ENCODE measurements at places on chromosomes 11 and 22.

DNA sequence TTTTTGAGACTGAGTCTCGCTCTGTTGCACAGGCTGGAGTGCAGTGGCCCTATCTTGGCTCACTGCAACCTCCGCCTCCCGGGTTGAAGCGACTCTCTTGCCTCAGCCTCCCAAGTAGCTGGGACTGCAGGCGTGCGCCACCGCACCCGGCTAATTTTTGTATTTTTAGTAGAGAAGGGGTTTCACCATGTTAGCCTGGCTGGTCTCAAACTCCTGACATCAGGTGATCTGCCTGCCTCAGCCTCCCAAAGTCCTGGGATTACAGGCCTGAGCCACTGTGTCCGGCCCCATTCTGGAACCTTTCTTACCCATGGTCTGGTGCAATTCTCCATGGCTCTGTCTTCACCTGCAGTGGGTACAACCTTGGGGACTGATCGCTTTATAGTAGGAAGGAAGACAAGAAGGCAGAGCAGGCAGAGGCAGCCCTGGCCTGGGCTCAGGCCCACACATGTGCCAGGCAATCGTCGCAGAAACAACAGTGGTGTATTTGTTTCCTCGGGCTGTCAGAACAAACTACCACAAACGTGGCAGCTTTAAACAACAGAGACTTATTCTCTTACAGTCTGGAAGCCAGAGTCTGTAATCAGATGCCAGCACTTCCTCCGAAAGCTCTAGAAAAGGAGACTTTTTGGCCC lies 4.0 kb upstream of the PTGDR2 start:
- no peak for DNase-seq

DNA sequence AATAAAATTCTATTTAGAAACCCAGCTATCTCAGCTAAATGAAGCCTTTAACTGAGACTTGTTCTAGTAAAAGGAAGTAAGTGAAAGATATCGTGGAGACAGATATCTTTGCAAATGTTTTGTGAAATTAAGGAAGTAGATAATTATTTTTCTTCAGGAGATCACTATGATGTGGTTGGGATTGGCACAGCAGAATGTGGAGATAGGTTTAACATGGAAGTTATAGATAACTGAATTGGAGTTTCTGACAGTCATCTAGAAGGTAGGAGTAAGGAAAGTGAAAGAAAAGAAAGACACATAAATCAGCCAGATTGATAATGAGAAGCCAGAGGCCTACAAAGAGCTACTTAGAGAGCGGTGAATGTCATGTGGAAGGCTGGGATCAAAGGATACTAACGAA lies 4.7 kb upstream of the CASP5 start:
- no peak for DNase-seq

DNA sequence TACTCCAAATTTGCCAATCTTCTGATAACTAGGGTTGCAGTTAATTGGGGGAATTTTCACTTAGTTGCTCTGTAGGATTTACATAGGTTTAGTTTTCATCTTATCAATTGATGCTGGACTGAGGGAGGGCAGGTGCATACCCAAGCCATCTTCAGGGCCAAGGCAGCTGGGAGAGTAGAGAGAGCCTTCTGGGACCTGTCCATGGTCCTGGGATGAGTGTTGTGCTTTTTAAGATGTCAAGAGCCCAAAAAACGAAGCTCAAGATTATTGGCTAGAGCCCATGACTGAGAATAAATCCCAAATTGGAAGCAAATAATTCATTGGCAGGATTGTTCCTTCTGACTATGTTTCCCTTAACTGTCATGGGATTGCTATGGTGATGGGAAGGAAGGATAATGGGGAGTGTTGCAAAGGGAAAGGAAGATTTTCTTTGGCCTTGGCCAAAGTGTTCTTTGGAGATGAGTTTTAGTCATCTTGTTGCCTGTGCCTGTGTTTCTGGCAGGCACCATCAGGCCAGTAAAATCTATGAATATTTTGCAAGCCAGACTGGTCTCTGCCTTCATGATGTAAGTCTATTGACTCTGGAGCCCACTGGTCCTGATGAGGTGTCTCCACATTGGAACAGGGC lies 4.5 kb downstream of the SLC22A6 start:
- no peak for DNase-seq

GRCh38 chr22:19824926-19825339 lies 29.7 kb downstream of the GNB1L start:
- DNase-seq = no peak

DNA sequence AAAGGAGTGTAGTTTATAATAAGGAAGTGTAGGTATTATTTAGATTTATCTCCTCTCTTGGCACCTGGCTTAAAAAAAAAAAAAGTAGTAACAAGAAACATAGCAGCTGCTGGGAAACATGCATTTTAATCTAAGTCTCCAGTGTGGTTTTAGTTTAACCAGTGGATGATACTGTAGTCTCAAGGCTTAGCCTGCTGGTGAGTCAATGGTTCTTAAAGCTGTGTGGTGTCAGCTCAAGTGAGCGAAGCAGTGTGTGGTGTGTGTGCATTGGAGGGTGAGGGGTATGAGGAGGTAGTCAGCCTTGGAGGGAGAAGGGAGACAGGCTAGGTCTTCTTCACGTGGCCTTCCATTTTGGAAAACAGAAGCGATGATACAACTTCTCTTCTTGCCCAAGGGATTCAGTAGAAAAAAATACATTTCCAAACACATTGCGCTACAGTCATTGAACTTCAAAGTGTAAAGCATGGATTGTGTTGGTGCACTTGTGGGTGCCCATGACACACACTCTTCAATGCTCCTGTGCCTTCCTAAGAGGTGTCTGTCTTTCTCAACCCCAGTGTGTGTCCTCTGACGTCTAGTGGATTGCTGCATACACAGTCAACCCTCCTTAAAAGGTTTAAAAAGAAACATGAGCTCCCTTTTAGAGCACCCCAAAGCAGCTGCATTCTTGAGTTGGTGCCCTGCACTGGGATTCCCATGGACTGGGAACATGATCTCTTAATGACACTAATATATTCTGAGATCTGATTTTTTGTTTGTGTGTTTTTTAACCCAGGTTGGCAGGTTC lies 40.1 kb downstream of the ZBTB16 start:
- DNase-seq = no peak

DNA sequence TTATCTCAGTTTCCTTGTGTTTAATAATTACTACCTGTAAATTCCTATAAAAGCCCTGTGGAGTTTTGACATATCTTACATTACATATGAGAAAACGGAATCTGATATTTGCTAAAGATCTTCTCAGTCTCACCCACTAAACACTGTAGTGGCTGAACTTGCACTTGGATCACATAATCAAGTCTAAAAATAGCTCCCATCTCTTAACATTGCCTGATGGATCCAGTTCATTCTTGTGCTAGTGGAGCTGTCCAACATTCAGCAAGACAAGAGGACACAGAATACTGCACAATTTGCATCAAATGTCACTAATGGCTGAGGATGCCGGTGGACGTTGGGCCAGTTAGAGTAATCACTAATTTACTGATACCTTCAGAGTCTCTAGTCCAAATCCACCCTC lies 569.9 kb upstream of the ANO5 start:
- DNase-seq = no peak
